Endodermal cell (in vitro differentiated cells): ENCODE measurements at places on chromosomes 1 and 21. TPM values are rescaled to one million over a fixed set of nuclear protein-coding genes. Genes with fewer than 3 reads are reported as not detected.

GRCh38 chr1:184482136-184482535 is 95.3 kb downstream of the C1orf21 start:
- no peaks in the 10 kb centered on the region for H3K27me3 ChIP-seq
- H3K36me3 ChIP-seq = peaks cover 13% of the 10 kb centered on the region
- H3K4me3 ChIP-seq = no peak overlapping the region
- no peak for DNase-seq
- H3K27ac ChIP-seq = no peak overlapping the region
- H3K4me1 ChIP-seq = peaks cover 7% of the 10 kb centered on the region

- H3K27me3 ChIP-seq = no peaks in the 10 kb centered on the region
- no peak overlapping the region for H3K4me3 ChIP-seq
- H3K36me3 ChIP-seq = no peaks in the 10 kb centered on the region
- no peaks in the 10 kb centered on the region for H3K4me1 ChIP-seq
Measured at GRCh38 chr1:195097316-195097715, 1510.9 kb downstream of the KCNT2 start.

SPOCD1 gene
- total RNA-seq = 2.8 to 3.4 TPM (median 3.1 TPM) in 3 replicates

DNA sequence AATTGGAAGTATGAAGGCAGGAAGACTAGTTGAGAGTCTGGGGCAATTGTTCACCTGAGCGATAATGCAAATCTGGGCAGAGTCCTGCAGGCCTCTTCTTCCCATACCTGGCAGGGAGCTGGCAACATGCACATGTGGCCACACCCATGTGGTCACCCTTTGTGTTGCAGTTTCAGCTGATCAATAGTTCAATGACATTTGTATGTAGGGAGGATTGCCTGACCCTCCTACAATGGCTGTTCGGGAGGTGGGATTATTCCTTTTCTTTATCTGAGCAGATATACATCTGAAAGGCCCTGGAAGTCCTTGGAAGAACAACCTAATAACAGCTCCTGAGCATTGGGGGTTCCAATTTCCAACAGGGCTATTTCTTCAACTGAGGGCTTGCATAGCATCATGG is 15.2 kb upstream of the TRIM45 start:
- no peak for DNase-seq
- no peaks in the 10 kb centered on the region for H3K36me3 ChIP-seq
- H3K4me1 ChIP-seq = peaks cover 5% of the 10 kb centered on the region
- H3K27me3 ChIP-seq = no peaks in the 10 kb centered on the region

KCNE1 gene
- total RNA-seq = 0.14 and 0.24 TPM in 2 replicates

GRCh38 chr1:164644774-164645644 is 86.0 kb downstream of the PBX1 start:
- H3K4me1 ChIP-seq = peaks cover 18% of the 10 kb centered on the region
- no peaks in the 10 kb centered on the region for H3K27me3 ChIP-seq
- H3K4me3 ChIP-seq = no peak overlapping the region

DNA sequence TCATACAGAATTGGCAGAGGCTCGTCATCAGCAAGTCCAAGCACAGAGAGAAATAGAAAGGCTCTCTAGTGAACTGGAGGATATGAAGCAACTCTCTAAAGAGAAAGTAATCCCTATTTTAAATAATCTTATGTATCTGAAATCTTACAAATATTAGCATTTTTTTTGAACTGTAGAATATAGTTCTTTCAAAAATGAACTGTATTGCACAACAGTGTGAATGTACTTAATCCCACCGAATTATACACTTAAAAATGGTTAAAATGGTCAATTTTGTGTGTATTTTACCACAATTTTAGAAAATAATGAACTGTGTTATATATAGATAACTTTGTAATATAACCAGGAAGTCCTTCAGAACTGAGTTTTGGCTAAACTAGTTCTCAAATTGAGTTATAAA is 75.9 kb downstream of the CCDC18 start:
- no peaks in the 10 kb centered on the region for H3K27me3 ChIP-seq
- peaks cover 35% of the 10 kb centered on the region for H3K36me3 ChIP-seq
- DNase-seq = no peak
- H3K4me1 ChIP-seq = no peaks in the 10 kb centered on the region
- no peak overlapping the region for H3K27ac ChIP-seq
- H3K4me3 ChIP-seq = no peak overlapping the region
